ENCODE measurements at places on chromosomes 5 and 9.

- no peak for DNase-seq
These were observed 121.2 kb downstream of the GCNT1 start for GRCh38 chr9:76580188-76580587.

GRCh38 chr9:79662537-79662956 is 90.8 kb downstream of the TLE4 start:
- DNase-seq: no peak

- no peak for DNase-seq
These were observed 582 bp upstream of the FBXO4 start for GRCh38 chr5:41924526-41924871.

DNA sequence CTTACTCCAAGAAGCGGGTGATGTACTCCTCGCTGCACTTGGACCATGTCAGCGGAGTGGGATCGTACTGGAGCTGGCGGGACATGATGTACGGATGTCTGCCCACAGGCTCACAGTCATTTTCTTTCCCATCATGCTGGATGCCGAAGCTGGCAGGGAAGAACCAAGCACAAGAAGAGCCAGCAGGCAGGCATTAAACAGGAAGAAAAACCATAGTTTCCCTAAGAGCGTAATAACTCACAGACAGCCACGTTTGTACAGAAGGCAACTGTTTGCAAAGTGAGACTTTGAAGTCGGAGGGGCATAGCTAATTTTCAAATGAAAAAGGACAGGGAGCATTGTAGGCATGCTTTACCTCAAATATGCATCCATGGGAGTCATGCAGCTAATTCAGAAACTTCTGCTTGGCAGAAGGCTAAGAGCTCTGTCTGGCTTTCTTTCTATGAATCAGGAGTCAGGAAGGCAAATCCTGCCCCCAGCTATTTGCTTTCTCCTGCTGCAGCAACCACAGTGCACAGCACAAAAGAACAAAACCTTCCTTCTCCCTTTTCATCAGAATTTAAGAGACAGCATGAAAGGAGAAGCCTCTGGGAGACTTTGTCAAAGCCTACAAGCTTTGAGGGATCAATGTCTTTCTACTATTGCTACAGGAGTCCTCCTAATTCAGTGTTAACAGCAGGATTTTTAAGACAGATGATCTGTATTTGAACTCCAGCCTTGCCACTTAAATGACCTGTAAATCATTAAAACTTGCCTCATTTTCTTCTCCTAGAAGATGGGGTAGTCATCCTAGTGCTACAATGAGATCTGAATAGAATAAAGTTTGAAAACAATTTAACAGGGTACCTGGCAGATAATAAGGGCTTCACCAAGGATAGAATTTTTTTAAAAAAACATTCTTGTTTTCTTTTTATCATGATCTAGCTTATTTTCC is 209.1 kb downstream of the TARS1 start:
- no peak for DNase-seq

GRCh38 chr5:120697147-120697546 is 233.0 kb downstream of the PRR16 start:
- DNase-seq: no peak

DNA sequence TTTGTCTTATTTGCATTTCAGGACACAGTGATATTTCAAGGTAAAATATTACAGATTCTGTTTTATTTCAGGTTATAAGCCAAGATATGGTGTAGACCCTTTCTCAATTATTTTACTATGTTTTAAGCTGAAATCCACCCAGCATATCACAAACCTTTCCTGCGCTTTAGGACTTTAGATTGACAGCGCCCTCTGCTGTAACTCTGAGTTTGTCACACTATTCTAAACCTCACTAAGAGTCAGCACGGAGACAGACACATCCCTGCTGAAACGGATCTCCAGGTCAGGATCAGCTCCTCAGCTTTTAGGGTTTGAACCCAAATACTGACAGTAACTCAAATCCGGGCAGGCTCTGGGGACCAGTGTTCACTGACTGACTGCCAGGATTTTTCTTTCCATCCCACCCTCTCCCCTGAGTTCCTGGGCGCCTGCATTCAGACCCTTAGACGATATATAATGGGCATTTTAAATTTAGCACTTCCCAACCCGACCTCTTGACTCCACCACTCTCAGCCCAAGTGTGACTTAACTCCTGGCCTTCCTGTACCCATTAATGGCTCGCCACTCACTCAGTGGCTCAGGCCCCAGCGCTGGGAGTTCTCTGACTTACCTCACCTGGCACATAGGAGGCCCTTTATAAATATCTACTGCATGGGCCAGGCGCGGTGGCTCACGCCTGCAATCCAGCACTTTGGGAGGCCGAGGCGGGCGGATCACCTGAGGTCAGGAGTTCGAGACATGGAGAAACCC is 33.5 kb downstream of the TLX3 start:
- no peak for DNase-seq

DNA sequence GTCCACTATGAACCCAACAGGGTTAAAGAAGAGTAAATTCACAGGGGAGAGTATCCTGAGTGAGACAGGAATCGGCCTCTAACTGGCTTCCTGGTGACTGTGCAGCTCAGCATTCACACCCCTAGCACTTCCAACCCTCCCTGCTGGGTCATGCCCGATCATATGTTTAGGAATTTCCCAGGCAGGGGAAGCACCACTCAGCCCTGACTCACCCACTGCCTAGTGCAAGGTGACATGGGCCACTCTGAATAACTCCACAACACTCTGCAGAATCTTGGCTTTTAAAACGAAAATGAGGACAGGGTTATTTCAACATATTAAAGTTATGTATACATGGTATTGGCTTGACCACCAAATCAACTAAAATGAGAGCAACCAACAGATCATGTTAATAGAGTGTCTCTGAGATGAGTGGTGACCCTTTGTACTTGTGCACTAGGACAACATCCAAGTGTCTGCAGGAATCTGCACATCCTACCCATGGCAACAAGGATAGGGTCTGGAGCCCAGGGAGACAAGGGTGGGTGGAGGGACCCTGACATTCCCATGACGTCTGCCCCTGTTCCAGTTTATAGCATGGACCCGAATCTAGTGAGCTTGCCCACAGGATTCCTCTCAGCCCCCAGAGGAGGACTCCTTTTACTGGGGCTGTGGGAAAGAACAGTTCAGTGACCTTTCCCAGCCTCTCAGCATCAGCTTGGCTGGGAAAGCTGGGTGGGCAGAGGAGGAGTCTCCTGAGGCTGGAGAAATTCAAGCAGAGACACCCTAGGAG is 485.8 kb downstream of the SEMA5A start:
- DNase-seq: no peak

DNA sequence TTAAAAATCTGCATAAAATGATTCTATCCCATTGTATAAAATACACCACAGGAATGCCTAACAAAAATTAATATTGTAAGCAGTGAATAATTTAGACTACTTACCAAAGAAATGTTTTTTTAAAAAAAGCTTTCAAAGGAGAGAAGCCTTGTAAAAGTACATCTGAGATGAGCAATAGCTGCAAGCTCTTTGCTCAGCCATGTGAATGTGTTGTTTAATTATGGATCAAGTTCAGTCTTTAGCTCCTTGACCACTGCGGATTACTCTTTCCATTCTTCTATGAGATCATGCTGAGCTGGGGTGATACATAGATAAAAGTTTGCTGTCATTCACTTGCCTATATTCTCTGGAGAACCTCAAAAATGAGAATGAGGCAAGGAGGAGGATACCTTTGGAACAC is 782.4 kb upstream of the ZNF608 start:
- DNase-seq: no peak

DNA sequence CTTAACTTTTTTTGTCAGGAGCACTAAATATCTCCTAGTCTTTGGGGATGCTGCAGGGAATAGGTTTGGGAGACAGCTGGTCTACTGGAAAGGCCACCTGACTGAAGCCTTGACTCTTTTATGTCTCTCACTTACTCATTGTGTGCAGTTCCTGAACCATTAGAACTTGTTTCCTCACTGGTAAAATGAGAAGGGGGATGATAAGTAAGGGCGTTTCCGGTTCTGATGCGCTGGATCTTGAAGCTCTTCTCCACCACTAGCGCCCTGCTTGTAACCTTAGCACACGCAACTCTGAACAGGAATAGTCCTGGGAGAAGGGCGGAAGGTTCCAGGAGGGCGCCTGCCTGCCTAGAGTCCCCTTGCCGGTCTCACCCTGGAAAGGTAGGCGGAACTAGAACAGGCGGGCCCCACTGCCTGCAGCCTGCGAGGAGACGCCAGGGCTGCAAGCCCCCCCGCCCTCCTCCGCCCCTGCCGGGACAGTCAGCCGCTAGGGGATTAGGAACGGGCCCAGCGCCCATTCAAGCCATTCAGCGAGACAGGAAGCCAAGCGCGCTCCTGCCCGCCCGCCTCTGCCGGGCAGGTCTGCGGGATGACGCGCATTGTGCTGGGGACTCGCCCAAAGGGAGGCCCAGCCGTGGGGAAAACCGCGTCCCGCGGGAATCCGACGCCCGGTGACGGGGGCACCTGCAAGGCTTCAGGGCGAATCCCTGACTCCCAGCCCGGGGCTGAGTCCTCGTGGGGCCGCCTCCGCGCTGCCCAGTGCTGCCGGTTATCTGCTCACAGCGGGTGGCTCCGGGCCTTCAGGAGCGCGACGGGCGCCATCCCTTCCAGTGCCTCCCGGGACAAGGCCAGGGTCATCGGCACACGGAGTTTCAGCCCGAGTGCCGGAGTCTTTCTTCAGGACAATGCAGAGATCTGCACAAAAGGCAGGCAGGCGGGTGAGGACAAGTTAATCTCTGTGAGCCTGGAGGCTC is 44.0 kb upstream of the XPA start:
- DNase-seq: no peak

DNA sequence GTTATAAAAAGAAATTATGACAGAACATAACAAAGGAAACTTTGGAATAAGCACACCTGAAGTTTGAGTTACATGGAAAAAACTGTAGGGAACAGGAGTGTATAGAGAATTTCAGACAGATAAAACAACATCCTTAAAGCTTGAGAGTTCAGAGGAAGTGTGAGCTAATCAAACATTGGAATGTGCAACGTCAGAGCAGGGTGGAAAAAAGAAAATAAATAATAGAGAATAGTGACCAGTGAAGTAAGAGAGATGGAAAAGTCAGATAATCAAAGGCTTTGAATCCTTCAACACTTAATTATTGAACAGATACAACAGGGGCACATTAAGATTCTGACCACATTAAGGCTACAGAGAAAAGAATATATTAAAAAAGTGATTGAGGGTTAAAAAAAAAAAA is 128.5 kb upstream of the CDH10 start:
- DNase-seq: no peak

DNA sequence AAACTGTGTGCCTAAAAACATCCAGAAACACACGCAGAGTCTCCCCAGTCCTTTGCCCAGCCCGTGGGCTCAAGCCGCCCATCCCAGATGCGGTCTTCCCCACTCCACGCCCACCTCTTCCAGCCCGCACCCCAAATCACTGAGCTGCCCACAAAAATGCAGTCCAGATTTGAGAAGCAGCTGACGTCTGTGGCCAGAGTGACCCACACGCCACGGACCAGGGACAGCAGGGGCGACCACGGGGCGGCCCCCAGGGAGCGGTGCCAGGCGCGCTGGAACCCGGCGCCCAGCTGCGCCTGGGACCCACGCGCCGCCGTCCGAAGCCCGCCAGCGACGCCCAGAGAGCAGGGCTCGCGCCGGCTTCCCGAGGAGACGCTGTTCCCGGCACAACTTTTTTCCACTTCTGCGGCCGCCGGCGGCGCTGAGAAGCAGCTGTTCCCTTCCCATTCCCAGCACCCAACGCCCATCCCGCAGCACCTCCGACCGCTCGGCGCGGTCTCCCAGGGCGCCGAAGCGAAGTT is 674 bp downstream of the LHFPL2 start:
- DNase-seq: peak; percentile 87

DNA sequence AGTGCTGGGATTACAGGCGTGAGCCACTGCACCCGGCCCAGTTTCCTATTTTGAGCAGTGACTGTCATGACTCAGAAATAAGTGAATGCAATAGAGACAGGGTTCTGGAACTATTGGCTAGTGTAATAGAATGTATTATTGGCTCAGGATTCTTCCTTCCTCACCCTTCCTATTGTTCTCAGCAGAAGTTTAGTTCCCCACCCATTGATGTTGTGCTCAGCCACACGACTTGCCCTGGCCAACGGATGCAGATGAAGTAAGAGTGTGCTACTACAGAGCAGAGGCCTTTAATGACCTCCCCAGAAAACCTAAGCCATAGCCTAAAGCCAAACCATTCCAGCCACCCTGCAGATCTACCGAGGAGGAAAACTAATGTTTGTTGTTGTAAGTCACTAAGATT is 287.9 kb downstream of the AGTPBP1 start:
- DNase-seq: peak; percentile 35

- DNase-seq: no peak
These were observed 478.3 kb downstream of the DMRT2 start for GRCh38 chr9:1528456-1528855.

DNA sequence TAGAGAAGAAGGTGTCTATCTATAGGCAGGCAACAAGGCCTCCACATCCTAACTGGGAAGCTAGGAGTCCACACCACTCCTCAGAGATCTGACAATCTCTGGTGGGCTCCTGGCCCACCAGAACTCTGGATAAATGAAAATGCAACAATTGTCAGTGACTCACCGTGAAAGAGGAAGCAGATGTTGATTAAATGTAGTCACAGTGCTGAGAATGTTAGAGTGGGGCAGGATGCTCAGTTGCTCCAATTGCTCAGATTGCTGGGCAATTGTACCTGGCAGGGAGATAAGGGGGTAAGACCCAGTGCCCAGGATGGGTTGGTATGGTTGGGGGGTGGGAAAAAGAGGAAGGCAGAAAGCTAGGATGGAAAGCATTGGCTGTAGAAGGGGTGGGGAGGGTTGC is 4.3 kb downstream of the CCL19 start:
- DNase-seq: no peak

DNA sequence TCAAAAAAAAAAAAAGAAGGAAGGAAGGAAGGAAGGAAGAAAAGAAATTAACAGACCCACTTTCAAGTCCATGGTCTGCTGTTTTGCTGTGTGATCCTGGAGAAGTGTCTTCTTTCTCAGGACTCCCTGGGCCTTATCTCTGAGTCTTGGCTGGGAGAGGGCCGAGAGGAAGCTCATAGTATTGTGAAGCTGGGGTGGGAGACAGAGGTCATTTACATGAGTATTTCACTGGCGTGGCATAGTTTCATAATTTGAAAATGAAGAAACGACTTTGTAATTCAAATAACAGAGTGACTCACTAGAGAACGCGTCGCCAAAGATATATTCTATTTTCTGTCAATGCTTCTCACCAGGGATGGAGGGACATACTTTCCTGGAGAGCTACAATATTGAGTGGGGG is 2.4 kb upstream of the C9orf50 start:
- DNase-seq: no peak

DNA sequence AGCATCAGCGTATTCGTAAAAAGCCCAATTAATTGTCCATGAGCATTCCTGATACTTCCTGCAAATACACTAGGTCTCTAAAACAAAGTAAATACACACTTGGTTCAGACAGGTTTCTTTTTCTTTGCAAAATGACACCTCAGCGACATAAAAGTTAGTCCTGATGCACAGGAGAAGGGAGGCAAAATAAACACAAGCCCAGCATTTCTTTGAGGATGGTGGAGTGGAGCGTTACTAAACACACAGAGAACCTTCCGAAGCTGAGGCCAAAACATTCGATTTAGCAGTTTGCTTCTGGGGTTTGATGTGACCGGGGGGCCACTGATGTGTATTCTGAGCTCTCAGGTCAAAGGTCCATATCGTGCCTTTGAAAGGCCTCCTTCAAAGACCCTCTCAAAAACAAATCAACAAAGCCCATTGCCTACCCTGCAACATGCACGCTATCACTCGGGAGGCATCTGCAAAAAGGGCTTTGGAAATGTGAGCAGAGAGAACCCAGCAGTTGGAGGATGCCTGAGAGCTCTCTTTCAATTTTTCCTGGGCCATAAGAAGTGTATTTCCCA is 268.4 kb upstream of the PANK3 start:
- no peak for DNase-seq
